ENCODE measurements at places on chromosomes 6 and 20.

GRCh38 chr6:68649669-68650068 is 14.6 kb downstream of the ADGRB3 start:
- no peak for DNase-seq

DNA sequence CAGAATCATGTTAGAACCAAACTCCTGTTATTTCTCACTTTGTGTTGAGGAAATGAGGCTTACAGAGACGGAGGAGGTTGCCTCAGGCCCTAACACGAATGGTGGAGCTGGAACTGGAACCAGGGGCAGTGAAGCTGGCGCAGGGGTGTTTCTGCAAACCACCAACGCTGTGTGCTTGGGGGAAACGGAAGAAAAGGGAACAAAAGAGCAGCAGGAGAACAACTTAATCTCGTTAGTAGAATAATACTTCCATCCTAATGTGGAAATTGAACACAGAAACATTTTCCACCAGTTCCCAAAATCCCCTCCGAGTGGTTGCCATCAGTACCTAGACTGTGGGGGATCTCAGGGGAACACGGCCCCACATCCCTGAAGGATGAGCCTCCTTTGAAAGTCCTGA is 103.4 kb upstream of the FRMD1 start:
- no peak for DNase-seq

DNA sequence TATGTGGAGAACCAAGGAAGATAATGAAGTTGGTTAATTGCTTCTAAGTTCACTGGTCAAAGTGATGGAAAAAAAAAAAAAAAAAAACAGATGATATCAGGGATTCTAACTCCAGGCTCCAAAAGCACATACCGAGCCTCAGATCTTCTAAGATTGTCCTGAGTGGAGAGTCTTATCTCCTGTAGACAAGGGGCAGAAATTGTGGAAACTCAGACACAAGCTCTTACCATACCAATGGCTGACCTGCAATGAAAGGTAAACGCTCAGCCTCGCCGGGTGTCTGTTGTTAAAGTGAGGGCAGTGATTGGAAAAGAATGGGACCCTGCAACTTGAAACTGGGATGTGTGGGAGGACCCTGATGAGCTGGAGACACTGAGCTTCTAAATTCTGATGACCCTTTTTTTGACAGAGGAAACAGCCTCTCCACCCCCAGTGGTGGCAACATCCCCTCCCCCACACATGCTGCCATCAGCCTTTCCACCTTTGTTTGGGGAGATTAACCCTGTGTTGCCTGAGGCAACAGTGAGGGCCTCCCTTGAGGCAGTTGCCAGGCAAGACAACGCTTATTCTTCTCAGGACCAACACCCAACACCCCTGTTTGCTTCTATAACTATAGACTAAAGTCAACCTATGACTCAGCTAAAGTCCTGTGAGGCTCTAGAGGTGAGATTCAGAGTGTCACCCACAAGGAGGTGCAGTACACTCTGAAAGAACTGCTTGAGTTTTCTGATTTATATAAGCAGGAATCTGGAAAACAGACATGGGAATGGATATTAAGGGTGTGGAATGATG is 154.0 kb downstream of the THBS2 start:
- peak; percentile 73 for DNase-seq

GRCh38 chr6:152734630-152735029 is 16.0 kb upstream of the VIP start:
- DNase-seq = no peak

DNA sequence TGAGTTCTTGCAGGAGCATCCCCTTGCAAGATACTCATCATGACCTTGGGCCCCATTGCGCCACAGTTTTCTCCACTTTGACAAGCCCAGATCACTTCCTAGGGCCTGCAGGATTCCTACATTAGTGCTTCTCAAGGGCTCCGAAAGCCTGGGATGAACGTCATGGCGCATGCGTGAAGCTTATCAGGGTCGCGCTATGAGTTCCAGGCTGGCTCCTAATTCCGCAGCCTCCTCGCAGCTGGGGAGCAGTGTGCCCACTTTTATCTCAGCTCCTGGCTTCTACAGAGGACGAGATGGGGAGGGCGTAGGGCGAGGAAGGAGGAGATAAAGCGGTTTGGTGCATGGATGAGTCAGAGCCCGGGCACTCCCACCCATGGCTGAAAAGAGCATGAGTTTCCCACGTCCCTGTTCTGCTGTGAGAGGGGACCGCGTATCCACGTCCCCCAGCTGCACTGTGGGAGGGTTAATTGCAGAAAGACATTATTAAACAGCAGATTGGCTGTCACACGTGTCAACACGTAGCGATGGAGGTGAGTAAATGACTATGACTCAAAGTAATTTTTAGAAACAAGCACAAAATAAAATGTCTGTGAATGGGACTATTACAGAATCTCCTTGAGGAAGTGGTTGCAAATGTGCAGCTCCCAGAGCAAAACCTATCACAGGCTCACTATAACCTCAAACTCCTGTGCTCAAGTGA is 72.9 kb upstream of the DSP start:
- peak; percentile 68 for DNase-seq

DNA sequence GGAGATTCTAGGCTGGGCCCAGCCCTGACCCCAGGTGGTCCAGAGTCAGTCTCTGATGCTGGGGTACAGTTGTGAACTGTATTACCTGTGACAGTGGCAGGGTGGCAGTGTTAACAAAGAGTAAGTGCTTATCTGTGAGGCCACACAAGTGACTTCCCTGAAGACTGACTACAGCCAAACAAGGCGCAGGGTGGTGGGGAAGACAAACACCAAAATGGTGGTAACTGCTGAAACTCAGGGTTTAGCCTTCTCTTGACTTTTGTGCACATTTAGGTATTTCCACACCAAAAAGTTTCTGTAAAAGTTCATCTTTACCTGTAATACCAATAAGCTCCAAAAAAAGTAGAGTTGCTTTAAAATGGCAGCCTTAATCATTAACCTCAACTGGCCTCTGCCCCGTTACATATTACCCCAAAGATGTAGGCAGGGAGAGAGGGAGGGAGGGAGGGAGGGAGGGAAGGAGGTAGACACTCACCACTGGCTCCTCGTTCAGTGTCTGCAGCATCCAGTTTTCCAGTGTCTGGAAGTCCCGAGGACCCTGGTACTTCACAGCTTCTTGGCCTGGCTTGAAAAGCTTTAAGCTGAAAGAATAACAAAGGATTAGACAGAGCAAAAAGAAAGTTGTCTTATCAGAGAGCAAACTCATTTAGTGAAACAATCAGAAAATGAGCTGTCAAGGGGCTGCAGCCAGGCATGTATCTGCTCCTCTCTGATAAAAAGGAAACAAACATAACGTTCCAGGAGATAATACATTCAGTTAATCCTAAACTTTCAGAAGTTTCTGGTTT is 11.3 kb downstream of the TXNDC5 start:
- no peak for DNase-seq

- no peak for DNase-seq
These were observed 122.9 kb downstream of the AKAP7 start for GRCh38 chr6:131258010-131258652.

DNA sequence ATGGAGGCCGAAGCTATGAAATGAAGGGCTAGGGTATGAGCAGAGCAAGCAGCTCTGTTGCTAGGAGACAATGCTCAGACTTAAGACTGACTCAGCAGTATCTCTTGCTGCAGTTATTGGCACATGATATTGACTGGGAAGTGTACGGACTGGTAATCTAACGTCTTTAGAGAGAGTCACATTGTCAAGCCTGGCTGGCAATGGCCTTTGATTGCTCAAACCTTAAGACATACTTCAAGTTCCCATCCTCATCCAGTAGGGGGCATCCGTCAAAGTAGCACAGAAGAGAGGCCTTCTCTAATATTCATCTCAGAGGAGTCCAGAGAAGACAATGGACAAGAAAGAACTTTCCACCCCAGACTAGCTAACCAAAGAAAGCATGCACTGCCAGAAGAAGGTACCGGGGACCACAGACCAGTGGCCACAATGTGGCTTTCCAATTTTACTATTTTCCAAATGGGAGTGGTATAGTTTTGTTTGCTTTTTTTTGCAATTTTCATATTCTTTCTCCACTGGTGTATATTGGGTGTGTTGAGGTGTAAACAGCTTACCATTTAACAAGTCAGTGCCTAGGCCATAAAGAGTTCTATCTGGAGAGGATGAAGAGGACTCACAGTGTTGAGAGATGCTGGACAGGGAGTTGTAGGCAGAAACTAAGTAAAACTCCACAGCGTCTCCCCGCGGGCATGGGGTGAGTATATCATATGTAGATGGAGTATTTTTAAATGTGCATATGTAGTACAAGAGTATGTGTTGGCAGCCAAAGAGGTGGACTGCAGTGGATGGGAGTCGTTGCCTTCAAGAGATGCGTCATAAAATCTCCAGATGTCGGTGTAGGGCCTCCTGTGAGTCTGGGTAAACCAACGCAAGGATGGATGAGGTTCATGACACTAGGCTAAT is 36.7 kb downstream of the LRFN2 start:
- peak; percentile 66 for DNase-seq

GRCh38 chr20:33370291-33370690 is 31.0 kb downstream of the CDK5RAP1 start:
- DNase-seq = no peak

DNA sequence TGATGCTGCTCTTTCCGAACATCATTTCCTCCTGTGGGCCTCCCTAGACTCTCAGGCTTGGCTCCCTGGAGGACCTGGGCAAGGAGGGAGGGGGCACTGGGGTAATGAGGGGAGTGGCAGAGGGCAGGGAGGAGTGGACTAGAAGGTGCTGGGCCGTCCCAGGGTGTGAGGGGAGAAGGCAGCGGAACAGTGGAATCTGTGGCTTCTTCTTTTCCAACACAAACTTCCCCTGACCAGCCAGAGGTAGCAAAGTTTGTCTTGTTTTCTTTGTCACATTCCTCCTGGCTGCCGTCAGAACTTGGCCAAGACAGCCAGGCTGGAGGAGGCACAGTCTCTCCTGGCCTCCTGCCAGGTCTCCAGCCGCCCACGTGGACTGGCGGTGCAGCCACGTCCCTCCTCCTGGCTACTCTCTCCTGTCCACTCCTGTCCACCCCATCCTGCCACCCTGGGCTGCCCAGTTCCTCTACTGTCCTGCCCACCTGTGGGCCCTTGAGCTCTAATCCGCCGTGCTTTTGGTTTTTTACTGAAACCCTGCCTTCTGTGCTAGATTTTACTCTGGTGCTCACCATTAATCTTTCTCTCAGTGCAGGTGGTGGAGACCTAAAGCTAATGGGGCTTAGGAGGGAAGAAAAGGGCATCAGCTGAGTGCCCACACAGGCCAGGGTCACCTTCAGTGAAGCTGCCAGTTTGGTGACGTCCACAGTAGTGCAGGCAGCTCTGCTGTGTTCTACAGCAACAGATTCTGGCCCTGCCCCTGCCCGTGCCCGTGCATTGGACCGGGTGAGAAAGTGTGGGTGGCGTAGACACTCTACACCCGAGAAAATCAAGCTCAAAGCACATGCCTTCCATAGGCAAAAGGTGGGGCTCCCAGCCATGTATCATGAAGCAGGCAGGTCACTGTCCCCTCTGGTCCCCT is 2.8 kb upstream of the CDSN start:
- peak; percentile 97 for DNase-seq

GRCh38 chr6:36913082-36913481 is 27.3 kb downstream of the C6orf89 start:
- DNase-seq = no peak

DNA sequence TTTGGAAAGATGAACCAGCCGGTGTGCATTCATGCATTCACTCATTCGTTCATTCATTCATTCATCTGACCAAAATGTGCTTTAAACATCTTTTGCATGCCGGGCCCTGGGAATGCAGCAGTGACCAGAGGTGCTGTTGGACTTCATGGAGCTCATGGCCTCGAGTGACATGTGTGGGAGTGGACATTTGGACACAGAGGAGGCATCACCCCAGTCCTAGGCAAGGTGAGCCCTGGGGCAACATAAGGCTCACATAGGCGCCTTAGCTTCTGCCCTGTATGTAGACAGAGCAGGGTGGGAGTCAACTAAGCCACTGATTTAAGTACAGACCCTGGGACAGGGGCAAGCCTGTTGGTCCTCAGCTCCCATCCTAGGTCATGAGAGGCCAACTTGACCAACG is 71.6 kb downstream of the STK35 start:
- DNase-seq = no peak

DNA sequence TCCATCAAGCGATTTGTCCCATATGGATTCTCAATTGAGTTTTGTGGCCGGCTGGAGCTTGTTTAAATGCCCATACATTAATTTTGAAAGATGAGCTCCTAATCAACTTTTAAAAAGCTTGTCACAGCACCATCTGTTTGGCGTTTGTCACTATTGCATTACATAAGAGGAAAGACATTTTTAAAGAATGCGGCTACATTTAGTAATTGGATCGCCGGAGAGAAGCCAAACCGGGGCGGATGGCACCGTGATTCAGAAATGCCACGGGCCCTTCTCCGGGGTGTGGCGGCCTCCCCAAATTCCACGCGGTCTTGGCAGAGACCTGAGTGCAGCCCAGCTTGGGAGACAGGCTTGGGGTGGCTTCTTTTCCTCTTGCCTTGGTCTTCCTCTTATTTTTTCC is 67.7 kb upstream of the ZNFX1 start:
- peak; percentile 65 for DNase-seq

DNA sequence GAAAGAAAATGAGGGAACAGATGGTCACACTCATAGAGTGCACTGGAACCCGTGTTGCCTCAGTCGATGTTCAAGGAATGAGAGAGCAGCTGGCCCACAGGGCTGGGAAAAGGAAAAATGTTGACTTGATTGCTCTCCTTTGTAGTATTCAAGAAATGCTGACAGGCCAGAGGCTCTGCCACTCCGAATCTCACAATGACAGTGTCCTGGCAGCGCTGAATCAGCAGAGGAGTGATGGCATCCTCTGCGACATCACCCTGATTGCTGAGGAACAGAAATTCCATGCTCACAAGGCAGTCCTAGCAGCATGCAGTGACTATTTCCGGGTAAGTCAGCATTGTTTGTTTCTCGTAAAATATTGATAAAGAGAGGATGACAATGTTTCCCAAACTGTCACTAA is 51.3 kb downstream of the KLHL32 start:
- DNase-seq = no peak

- DNase-seq = no peak
These were observed 157.7 kb downstream of the VEGFA start for GRCh38 chr6:43927532-43928210.

DNA sequence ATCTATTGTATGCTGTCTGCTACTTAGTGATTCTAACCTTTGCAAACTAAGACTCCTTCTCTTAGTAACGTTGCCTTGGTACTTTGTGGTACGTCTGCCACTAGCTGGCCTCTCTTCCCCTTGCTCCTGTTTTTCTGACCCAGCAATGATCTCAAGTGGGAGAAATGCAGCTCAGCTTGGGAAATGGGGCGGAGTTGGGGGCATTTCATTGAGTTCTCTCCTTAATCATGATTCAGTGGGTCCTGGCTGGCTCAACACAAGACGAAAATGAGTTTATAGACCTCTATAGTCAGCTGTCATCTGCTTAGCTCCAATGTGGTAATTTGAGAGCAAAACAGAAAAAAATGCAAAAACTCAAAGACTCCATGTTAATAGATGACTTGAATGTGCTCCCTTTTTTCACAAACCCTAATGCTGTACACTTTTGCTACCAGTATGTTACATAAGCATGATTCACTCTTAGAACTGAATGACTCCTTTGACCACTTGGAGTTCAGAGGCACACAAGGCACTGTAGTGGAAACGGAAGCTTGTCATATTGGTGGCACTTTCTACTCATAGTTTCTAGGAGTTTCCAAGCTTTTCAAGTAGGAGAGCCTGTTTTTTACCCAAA is 55.3 kb upstream of the SOX4 start:
- DNase-seq = no peak

- no peak for DNase-seq
These were observed 169.9 kb upstream of the CST7 start for GRCh38 chr20:24779131-24779530.

- DNase-seq = no peak
These were observed 147.0 kb downstream of the CDH26 start for GRCh38 chr20:60104993-60105803.
